ENCODE measurements at places on chromosomes 3 and 15.

DNA sequence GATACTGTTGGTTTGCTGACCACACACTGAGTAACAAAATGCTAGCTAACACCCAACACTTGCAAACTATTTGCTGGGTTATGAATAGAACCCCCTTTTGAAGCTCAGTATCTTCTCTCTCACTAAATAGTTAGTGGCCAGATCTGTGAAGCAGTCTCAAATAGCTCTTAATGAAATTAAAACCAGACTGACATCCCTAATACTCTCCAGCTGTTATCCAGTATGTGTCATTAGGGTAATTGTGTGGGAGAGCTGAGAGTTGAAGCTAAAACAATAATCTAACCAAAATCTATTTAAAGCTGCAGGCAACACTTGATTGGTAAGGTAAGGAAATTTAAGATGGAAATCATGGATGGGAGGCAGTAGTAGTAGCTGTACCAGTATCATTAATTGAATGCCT is 110.4 kb upstream of the RORA start:
- H3K36me3 ChIP-seq, result no peaks in the 10 kb centered on the region
- no peak overlapping the region for H3K27ac ChIP-seq
- no peak overlapping the region for H3K4me3 ChIP-seq
- H3K4me1 ChIP-seq, result no peaks in the 10 kb centered on the region
- DNase-seq, result no peak
- no peaks in the 10 kb centered on the region for H3K27me3 ChIP-seq

DNA sequence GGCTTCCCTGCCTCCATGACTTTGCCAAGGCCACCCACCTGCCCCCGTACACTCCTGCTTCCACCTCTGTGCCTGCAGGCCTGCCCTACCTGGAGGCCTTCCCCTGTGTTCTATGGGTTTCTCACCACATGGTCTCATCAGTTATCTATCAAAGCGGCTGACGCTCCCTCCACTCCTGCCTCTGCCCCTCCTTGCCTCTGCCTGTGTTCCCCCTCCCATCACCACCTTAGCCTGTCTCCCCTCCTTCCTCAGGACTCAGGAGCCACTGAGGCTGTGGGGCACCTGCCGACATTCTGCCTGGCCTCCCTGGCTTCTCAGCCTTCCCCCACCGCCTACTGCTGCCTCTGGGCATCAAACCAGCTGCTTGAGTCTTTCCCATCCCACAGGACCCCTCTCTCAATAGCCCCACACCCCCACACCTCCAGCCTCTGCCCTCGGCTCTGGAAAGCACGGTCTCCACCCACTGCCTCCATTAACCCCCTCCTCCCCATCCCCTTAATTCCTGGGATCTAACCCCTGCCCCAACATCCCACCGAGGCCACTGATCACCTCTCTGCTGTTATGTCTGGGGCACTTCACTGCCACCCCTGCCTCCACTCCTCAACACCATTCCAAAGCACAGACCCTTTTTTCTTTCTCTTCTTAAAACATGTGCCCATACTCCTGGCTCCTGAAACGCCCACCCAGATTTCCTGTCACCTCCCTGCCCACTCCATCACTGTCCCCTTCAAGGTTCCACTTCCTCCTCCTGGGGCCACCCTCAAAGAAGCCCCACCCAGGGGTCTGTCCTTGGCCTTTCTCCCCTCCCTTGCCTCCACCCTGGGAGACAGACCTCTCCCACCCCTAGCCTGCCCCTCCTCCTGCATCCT is 24.4 kb upstream of the CYP11A1 start:
- H3K4me1 ChIP-seq, result peaks cover 9% of the 10 kb centered on the region
- no peak overlapping the region for H3K27ac ChIP-seq
- no peaks in the 10 kb centered on the region for H3K27me3 ChIP-seq
- no peak overlapping the region for H3K4me3 ChIP-seq

DNA sequence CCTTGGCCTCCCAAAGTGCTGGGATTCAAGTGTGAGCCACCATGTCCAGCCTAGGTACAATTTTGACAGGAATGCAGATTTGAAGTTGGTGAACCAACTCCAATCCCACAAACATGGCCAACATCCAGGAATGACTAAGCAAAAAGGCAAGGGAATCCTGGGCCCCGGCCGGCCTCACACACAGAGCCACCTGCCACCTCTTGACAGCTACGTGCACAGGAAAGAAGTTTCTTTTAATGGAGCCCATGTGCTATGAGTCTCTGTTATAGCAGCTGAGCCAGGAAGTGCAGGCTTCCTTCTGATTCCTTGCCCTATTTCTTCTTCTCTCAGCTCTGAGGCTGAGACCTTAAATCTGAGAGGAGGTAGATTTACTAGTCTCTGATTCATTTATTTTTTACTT is 8.8 kb downstream of the TMEM40 start:
- no peak overlapping the region for H3K27ac ChIP-seq
- H3K36me3 ChIP-seq, result no peaks in the 10 kb centered on the region
- H3K27me3 ChIP-seq, result no peaks in the 10 kb centered on the region
- no peak overlapping the region for H3K4me3 ChIP-seq
- H3K4me1 ChIP-seq, result no peaks in the 10 kb centered on the region

DNA sequence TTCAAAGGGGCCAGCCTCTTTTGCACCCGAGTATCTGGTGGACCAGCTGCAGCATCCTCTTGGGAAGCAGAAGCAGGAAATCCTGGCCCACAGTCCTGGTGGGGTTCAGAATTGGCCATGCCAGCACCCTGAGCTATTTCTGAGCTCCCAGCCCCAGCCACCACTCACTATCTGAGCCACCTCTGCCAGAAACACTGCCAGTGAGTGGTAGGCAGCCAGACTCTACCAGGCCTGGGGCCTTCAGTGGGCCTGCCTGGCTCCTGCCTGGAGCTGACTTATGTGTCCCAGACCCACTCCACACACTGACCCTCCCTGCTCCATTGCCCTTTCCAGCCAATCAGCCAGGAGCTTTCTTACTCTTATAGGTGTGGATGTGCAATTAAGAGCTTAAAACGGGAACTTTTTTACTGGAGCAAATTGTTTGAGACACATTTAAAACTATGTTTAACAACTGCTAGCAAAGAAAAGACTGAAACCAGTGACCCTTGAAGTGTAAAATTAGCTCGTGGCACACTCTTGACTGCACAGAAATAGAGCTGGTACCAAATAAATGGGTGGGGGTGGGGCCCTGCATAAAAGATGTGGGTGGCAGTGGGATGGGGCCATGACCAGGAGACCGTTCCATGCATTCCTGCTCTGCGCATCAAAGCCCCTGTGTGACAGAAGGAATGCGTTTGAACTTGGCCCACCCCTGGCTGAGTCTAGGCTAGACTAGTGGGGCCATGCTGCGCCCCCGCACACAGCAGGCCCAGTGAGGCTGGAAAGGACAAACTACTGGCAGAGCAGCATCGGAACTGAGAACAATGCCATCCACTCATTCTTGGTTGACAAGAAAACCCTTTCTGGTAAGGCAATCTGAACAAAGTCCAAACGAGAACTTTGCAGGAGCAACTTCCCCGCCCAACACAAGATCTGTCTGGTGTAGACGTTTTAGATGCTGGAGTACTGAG is 48.0 kb downstream of the CTNNB1 start:
- no peaks in the 10 kb centered on the region for H3K4me1 ChIP-seq
- no peak overlapping the region for H3K27ac ChIP-seq
- H3K27me3 ChIP-seq, result no peaks in the 10 kb centered on the region
- no peak for DNase-seq
- H3K4me3 ChIP-seq, result no peak overlapping the region

- H3K27ac ChIP-seq, result no peak overlapping the region
- H3K4me1 ChIP-seq, result no peaks in the 10 kb centered on the region
- peaks cover 5% of the 10 kb centered on the region for H3K36me3 ChIP-seq
- no peak overlapping the region for H3K4me3 ChIP-seq
- DNase-seq, result no peak
Observed at GRCh38 chr3:40445880-40446279, 11.3 kb upstream of the RPL14 start.

All from small intestine (tissue), 16 donors.